ENCODE measurements at places on chromosomes 4 and X. TPM values are rescaled to one million over a fixed set of nuclear protein-coding genes. Genes with fewer than 3 reads are reported as not detected.

The TLL1 gene
- 0.41 TPM for total RNA-seq

The HTR2C gene
- total RNA-seq = not detected

DNA sequence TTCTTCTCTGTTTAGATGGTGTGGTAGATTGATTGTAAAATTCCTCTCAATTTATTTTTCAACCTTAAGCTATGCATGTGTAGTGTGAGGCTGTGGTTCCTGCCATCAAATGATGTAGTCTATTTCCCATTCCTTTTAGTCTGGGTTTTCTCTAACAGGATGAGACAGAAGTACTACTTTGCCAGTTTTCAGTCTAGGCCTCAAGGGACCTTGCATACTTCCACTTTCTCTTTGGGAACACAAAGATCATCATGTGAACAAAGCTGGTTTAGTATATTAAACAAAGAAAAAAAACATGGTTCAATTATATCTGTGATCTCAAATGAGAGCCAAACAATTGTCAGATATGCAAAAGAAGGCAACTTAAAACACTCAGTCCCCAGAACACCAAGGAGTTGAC is 1284.0 kb downstream of the RAPGEF2 start:
- no peaks in the 10 kb centered on the region for H3K36me3 ChIP-seq
- no peak for DNase-seq
- no peaks in the 10 kb centered on the region for H3K27me3 ChIP-seq
- no peak overlapping the region for H3K27ac ChIP-seq
- no peak overlapping the region for H3K4me3 ChIP-seq
- H3K4me1 ChIP-seq = no peaks in the 10 kb centered on the region

GRCh38 chr4:56671860-56672259 is 9.2 kb downstream of the HOPX start:
- no peaks in the 10 kb centered on the region for H3K27me3 ChIP-seq
- no peaks in the 10 kb centered on the region for H3K4me1 ChIP-seq
- no peak overlapping the region for H3K4me3 ChIP-seq
- DNase-seq = no peak
- no peak overlapping the region for H3K27ac ChIP-seq

- DNase-seq = no peak
- no peaks in the 10 kb centered on the region for H3K27me3 ChIP-seq
- peak overlapping the region; percentile 83 for H3K4me3 ChIP-seq
- H3K27ac ChIP-seq = peak overlapping the region; percentile 83
These were observed 580 bp downstream of the NAF1 start for GRCh38 chr4:163166041-163166579.

DNA sequence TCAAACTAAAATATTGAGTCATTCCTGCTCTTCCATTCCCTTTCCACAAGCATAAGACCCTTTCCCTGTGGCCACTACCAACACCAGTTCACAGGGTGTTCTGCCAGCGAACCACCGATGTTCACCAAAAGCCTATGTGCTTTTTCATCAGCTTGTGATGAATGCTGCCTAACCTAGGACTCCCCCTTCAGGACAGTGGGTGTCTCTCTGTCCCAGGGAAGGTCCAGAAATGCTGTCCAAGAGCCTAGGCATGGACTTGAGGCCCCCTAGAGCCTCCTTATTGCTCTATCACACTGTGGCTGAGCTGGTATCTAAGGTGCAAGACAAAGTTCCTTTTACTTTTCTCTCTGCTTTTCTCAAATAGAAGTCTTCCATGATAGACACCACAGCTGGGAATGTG is 1015.6 kb downstream of the PCDH19 start:
- no peak overlapping the region for H3K27ac ChIP-seq
- H3K4me3 ChIP-seq = no peak overlapping the region
- H3K4me1 ChIP-seq = no peaks in the 10 kb centered on the region
- no peak for DNase-seq
- no peaks in the 10 kb centered on the region for H3K36me3 ChIP-seq
- no peaks in the 10 kb centered on the region for H3K27me3 ChIP-seq

GRCh38 chr4:16055471-16055870 is 28.4 kb downstream of the PROM1 start:
- H3K4me1 ChIP-seq = no peaks in the 10 kb centered on the region
- no peaks in the 10 kb centered on the region for H3K27me3 ChIP-seq
- no peak overlapping the region for H3K4me3 ChIP-seq
